ENCODE measurements at places on chromosomes 12 and 14.
A peak's percentile ranks its signal among the peaks of the same experiment; 100 is the strongest.

GRCh38 chr14:20794644-20795369, 7.8 kb downstream of the RNASE1 start:
- DNase-seq = no peak

DNA sequence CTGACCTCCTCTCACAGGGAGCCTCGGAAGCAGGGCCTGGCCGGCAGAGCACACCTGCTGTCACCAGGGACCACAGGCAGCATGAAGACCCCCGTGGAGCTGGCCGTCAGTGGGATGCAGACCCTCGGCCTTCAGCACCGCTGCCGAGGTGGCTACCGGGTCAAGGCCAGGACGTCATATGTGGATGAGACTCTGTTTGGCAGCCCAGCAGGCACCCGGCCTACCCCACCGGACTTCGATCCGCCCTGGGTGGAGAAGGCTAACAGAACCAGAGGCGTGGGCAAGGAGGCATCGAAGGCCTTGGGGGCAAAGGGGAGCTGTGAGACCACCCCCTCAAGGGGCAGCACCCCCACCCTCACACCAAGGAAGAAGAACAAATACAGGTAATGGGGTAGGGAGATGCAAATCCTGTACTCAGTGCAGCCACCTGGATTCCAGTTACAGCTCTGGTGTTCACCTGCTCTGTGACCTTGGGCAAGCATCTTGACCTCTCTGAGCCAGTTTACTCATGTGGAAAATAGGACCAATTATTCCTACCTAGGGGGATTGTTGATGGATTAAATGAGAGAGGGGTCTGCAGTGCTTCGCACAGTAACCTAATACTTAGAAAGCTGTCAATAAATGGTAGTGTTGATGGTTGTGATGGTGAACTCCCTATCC, 1.3 kb downstream of the RITA1 start:
- DNase-seq = no peak

DNA sequence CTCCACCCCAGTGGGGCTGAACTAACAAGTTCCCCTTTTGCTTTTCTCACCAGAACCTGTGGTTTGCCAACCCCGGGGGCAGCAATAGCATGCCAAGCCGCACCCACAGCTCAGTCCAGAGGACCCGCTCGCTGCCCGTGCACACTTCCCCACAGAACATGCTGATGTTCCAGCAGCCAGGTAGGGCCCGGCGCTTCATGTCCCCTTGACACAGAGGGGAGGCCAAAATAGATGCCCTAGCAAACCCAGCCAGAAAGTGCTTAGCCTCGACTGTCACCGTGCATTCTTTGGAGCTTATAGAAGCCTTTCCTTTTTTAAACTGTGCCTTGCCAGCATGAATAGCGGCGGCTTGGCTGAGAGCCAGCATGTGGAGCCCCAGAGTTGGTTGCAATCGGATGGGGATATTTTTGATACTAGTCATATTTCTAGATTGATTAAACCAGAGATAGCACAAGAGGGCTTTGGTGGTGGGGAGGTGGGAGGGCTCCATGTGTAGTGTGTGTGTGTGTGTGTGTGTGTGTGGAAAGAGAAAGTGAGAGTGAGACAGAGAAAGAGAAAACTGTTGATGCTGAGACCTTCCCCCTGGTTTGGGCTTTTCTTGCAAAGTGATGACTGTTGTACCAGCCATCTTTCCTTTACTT, 126.1 kb downstream of the GCH1 start:
- peak; percentile 28 for DNase-seq

DNA sequence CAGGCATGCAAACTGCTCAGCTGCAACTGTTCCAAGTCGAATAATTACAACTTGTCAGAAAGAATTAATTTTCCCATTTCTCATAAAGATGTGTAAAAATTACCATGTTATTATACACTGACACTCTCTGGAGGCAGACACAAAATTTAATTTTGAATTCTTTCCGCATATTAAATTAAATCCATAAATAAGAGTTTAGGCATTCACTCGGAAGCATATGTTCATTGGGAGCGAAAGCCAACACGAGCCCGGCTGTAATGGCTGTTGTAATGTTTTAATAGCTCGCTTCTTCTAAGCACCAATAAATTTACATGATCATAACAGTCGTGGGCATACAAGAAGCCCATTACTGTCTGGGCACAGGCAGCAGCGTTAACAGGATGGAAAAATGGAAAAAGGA, 189.6 kb upstream of the SOX5 start:
- DNase-seq = no peak

GRCh38 chr14:101707068-101707842, 54.3 kb upstream of the PPP2R5C start:
- peak; percentile 79 for DNase-seq

DNA sequence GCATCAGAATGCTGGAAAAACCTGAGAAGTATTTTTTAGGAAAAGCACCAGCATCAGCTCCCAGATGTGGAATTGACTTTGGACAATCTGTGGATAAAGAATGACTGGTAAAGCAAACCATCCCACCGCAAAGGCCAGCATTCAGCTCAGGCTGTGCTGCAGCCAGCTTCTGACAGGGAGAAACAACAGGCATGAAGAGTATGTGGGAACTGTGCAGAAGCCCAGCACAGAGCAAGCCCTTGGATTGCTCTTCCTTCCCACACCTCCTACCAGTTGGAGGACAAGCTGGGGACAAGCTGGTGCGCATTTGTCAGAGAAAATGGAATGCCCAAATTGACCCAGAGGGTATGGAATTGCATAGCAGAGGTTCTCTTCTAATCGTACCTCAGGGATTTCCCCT, 228.1 kb downstream of the ANO2 start:
- DNase-seq = no peak

- no peak for DNase-seq
Observed at GRCh38 chr12:95304673-95305198, 87.1 kb downstream of the VEZT start.

DNA sequence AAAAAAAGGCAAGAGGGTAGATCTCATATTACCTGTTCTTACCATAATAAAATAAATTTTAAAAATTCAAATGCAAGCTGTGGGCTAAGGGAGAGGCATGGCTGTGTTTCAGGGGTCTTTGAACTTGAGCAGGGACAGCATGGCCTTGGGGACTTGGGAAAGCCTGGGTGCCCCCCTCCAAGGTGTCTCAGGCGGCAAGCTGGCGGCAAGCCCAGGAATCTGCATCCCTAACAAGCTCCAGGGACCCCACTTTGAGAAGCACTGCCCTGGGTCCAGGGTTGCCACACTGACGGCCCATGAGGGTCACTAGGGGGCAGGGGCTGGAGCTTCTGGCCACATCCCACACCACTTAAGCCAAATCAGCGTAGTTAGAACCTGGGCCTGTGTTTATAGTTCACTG, 193.8 kb downstream of the SLC15A4 start:
- no peak for DNase-seq
